Activated naive CD8-positive, alpha-beta T cell treated with anti-CD3 and anti-CD28 coated beads for 36 hours (primary cell): ENCODE measurements at places on chromosomes 13 and 19. TPM values are rescaled to one million over a fixed set of nuclear protein-coding genes. Genes with fewer than 3 reads are reported as not detected.
A peak's percentile ranks its signal among the peaks of the same experiment; 100 is the strongest.

Gene TMC4
- total RNA-seq: not detected

GRCh38 chr13:112034231-112034630, 32.7 kb upstream of the SOX1 start:
- no peaks in the 10 kb centered on the region for H3K27me3 ChIP-seq
- DNase-seq: no peak
- no peak overlapping the region for H3K4me3 ChIP-seq
- H3K27ac ChIP-seq: no peak overlapping the region

GRCh38 chr19:8832132-8833021, at the start of the genes MBD3L1 and ZNF558:
TSS of gene MBD3L1 (plus strand) at chr19:8832377. CDS start at chr19:8842679, 10,302 bp downstream.
TSS of gene ZNF558 (minus strand) at chr19:8832304. CDS start at chr19:8822659, 9,645 bp downstream.
- DNase-seq: peak; percentile 100
- peak within 1 kb of the TSS; percentile 86 for H3K4me3 ChIP-seq
- peaks cover 17% of the 10 kb centered on the region for H3K36me3 ChIP-seq
- peaks cover 10% of the 10 kb centered on the region for H3K4me1 ChIP-seq
- peak within 1 kb of the TSS; percentile 93 for H3K27ac ChIP-seq

GRCh38 chr19:49881672-49882394, 4.3 kb downstream of the TBC1D17 start:
- H3K4me1 ChIP-seq: peaks cover 16% of the 10 kb centered on the region
- H3K27ac ChIP-seq: no peak overlapping the region
- H3K36me3 ChIP-seq: peaks cover 28% of the 10 kb centered on the region
- no peaks in the 10 kb centered on the region for H3K27me3 ChIP-seq

DNA sequence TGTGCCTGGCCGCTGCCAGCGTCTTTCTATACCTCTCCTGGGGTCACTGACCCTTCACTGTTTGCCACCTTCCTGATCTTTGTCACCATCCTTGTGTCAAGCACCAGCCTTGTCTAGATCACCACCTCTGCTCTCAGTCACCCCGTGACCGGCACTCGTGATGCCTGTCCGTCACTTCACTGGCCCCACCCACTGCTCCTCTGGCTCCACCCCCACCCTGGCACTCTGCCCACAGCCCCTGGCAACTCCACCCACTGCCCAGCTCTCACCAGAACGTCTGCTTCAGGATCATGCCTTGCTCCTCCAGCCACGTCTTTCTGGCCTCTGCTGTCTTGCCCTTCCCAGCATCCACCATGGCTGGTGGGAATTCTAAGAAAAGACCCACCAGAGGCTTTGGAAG, 24.8 kb upstream of the PLA2G4C start:
- no peaks in the 10 kb centered on the region for H3K27me3 ChIP-seq
- peaks cover 16% of the 10 kb centered on the region for H3K36me3 ChIP-seq
- H3K4me1 ChIP-seq: no peaks in the 10 kb centered on the region
- peak; percentile 18 for DNase-seq
- no peak overlapping the region for H3K4me3 ChIP-seq

Gene ALG5
- total RNA-seq: 42.3 TPM

GRCh38 chr13:110448230-110448629, 113.3 kb downstream of the RAB20 start:
- no peak overlapping the region for H3K4me3 ChIP-seq
- H3K27ac ChIP-seq: no peak overlapping the region
- peaks cover 53% of the 10 kb centered on the region for H3K27me3 ChIP-seq
- no peaks in the 10 kb centered on the region for H3K36me3 ChIP-seq
- no peak for DNase-seq

Gene ZNF738
- total RNA-seq: 9.2 TPM

- no peak for DNase-seq
- H3K27me3 ChIP-seq: no peaks in the 10 kb centered on the region
- H3K27ac ChIP-seq: no peak overlapping the region
- no peaks in the 10 kb centered on the region for H3K4me1 ChIP-seq
- no peaks in the 10 kb centered on the region for H3K36me3 ChIP-seq
- H3K4me3 ChIP-seq: no peak overlapping the region
Observed at GRCh38 chr13:54029226-54029625, 1000.6 kb downstream of the OLFM4 start.

Gene SPACA4
- total RNA-seq: not detected

Gene ZNF506
- 31.5 TPM for total RNA-seq

DNA sequence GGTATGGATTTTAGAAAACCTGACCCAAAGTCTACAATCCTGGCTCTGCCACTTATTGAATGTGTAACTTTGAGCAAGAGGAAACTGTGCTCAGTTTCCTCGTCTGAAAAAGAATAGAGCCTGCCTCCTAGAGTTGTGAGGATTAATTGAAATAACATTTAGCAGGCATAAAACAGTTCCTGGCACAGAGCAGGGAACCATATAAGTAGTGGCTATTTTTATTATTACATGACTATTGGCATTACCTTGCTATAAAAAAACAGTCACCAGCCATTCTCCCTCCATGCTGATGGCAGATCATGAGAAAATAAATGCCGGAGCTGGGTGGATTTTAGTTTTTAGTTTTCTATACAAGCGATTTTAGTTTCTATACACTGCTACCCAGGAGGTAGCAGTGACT, 5.8 kb downstream of the DOCK9 start:
- H3K4me3 ChIP-seq: no peak overlapping the region
- H3K27me3 ChIP-seq: no peaks in the 10 kb centered on the region
- H3K4me1 ChIP-seq: peaks cover 55% of the 10 kb centered on the region
- no peak for DNase-seq

Gene SELENOV
- not detected for total RNA-seq

- no peaks in the 10 kb centered on the region for H3K4me1 ChIP-seq
- no peak overlapping the region for H3K27ac ChIP-seq
- H3K27me3 ChIP-seq: no peaks in the 10 kb centered on the region
- no peak for DNase-seq
Observed at GRCh38 chr19:11019824-11020223, 59.0 kb downstream of the SMARCA4 start.

Gene DLL3
- 1.4 TPM for total RNA-seq

DNA sequence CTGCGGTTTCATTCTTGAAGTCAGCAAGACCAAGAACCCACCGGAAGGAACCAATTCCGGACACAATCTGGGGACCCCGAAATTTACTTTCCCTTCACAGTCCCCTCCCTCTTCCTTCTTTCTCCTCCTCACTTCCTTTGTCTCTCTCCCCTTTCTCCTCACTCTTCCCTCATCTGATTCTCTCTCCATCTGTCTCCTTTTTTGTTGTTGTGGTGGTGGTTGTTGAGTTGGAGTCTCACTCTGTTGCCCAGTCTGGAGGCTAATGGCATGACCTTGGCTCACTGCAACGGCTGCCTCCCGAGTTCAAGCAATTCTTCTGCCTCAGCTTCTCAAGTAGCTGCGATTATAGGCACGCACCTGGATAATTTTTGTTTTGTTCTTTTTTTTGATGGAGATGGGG, 32.7 kb upstream of the OR1M1 start:
- no peaks in the 10 kb centered on the region for H3K4me1 ChIP-seq
- peaks cover 14% of the 10 kb centered on the region for H3K27me3 ChIP-seq
- no peak overlapping the region for H3K27ac ChIP-seq
- no peak overlapping the region for H3K4me3 ChIP-seq
- no peak for DNase-seq

DNA sequence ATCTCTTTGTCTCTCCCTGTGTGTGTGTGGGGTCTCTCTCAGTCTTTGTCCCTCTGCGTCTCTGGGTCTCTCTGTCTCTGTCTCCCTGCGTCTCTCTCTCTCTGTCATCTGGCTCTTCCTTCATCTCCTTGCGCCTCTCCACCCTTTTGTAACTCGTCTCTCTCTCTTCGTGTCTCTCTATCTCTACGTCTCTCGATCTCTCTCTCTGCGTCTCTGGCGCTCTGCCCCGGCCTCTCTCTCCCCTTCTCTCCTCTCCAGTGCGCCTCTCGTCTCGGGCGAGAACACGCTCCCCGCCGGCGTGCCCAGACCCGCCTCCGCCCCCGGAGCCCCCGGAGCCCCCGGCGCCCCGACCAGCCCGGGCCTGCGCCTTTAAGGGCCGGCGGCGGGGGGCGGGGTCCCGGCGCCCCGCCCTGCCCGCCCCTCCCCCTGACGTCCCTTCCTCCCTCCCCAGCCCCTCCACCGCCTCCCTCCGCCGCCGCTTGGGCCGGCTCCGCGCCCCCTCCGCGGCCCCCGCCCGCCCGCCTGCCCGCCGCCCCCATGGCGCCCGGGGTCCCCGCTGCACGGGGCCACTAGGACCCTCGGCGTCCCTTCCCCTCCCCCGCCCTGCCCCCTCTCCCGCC, at the start of gene MARK4:
Gene MARK4 (plus strand): TSS at position 440 of the 620 bp plus-strand sequence. CDS start 318 bp downstream, outside the sequence.
- no peaks in the 10 kb centered on the region for H3K36me3 ChIP-seq
- H3K4me3 ChIP-seq: peak within 1 kb of the TSS; percentile 83
- DNase-seq: peak; percentile 61

DNA sequence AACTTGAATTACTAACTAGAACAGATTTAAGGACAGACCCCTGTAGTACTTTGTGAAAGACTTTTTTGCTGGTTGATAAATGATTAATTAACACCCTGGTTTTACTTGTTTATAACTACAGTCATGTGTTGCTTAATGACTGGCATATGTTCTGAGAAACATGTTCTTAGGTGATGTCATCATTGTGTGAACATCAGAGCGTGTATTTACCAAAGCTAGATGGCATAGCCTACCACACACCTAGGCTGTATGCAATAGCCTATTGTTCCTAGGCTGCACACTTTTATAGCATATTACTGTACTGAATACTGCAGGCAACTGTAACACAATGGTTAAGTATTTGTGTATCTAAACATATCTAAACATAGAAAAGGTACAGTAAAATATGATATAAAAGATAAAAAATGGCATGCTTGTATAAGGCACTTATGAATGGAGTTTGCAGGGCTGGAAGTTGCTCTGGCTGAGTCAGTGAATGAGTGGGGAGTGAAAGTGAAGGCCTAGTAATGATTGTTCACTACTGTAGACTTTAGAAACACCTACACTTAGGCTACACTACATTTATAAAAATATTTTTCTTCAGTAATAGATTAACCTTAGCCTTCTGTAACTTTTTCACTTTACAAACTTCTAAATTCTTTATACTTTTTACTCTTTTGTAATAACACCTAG, 260.3 kb downstream of the KCNRG start:
- H3K4me1 ChIP-seq: no peaks in the 10 kb centered on the region
- no peak overlapping the region for H3K27ac ChIP-seq
- H3K4me3 ChIP-seq: no peak overlapping the region
- no peaks in the 10 kb centered on the region for H3K36me3 ChIP-seq

DNA sequence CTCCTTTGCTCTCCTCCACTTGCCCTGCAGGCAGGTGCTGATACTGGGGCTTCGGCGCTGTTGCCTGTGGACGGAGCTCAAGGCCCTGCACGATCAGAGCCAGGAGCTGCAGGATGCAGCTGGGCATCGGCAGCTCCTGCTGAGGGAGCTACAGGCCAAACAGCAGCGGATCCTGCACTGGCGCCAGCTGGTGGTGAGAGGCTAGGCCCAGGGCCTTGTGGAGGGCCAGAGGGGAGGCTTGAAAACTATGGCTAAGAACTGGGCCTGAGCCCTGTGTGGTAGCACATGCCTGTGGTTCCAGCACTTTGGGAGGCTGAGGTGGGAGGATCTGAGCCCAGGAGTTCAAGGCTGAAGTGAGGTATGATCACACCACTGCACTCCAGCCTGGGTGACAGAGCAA, 6.3 kb downstream of the HAUS5 start:
- H3K27me3 ChIP-seq: no peaks in the 10 kb centered on the region
- H3K36me3 ChIP-seq: peaks cover 6% of the 10 kb centered on the region
- H3K4me3 ChIP-seq: no peak overlapping the region

DNA sequence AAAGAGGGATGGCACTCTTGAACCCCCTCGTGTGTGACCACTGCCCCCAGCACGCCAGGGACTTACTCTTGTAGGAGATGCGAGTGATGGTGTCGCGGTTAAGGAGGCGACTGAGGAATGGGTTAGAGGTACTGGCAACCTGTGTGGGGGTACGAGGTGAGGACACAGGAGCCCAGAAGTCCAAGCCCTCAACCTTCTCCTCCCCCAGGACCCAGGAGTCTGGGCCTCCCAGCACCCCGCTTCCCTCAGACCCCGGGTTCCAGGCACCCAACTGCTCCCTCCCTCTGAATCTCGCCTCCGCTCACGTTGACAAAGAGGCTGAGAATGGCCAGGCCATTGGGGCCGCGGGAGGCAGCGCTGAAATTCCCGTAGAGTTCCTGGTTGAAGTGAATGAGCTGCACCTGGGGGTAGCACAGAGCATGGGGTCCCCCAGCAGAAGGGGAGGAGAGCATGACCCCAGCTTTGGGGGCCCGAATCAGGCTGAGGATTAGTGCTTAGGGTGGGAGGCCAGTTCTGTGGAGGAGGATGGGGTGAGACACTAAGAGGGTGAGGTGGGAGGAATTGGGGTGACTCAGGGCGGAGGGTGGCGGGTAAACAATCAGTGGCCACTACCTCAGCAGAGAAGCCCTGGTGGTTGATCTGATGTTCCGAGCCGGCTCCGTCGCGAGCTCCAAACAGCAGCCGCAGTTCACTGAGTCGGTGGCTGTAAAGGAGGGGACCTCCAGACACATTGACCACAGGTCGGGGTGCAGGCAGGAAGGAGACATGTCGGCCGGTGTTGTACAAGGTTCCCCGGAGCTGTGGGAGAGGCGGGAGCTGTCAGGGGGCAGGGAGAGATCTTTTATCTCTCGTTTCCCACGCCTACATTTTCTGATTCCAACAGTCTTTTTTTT, 2.5 kb upstream of the DBP start:
- DNase-seq: no peak
- H3K27ac ChIP-seq: peak overlapping the region; percentile 51
- H3K4me3 ChIP-seq: peak overlapping the region; percentile 45
- peaks cover 35% of the 10 kb centered on the region for H3K4me1 ChIP-seq

Gene SIRT6
- total RNA-seq: 27.1 TPM

DNA sequence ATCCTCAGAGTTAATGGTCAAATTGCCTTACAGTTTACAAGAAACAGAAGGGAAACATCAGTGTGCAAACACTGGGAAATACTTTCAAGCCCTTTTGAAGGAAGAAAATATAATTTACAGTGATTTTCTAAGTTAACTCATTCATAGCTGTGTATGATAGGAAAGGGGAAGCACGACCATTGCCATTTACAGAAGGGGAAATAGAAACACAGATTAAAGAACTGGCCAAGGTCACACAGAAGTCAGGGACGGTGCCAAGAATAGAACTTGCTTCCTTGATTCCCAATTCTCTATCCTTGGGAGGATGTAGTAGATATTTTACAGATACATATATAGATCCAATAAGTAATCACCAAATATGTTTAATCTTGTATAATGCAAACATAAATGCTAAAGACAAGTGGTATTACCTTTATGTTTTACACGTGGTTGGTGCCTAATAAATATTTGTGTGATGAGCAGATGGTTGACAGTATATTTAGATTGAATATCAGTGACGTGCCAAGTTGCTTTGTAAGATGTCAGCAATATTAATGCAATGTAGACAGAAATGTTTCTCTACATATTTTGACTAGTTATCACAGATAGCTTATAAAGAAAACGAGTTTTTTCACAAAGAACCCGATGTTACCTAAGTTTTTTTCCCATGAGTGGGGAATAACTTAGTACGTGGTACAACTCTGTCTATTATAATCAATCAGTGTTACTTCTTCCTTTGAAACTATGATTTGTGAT, 73.1 kb downstream of the FLT1 start:
- H3K36me3 ChIP-seq: peaks cover 6% of the 10 kb centered on the region
- no peak for DNase-seq
- no peaks in the 10 kb centered on the region for H3K27me3 ChIP-seq
- peaks cover 12% of the 10 kb centered on the region for H3K4me1 ChIP-seq
- no peak overlapping the region for H3K4me3 ChIP-seq

Gene YJEFN3
- total RNA-seq: 7.8 TPM

- H3K27me3 ChIP-seq: no peaks in the 10 kb centered on the region
- no peaks in the 10 kb centered on the region for H3K4me1 ChIP-seq
- no peak for DNase-seq
- no peak overlapping the region for H3K27ac ChIP-seq
- no peaks in the 10 kb centered on the region for H3K36me3 ChIP-seq
Observed at GRCh38 chr13:96119921-96120320, 30.0 kb downstream of the HS6ST3 start.
